ENCODE measurements at places on chromosomes 7 and 10.
A peak's percentile ranks its signal among the peaks of the same experiment; 100 is the strongest.

- no peak for DNase-seq
Observed at GRCh38 chr10:78947226-78947625, 121.5 kb upstream of the ZMIZ1 start.

- no peak for DNase-seq
Observed at GRCh38 chr7:103719070-103719469, 270.4 kb downstream of the RELN start.

DNA sequence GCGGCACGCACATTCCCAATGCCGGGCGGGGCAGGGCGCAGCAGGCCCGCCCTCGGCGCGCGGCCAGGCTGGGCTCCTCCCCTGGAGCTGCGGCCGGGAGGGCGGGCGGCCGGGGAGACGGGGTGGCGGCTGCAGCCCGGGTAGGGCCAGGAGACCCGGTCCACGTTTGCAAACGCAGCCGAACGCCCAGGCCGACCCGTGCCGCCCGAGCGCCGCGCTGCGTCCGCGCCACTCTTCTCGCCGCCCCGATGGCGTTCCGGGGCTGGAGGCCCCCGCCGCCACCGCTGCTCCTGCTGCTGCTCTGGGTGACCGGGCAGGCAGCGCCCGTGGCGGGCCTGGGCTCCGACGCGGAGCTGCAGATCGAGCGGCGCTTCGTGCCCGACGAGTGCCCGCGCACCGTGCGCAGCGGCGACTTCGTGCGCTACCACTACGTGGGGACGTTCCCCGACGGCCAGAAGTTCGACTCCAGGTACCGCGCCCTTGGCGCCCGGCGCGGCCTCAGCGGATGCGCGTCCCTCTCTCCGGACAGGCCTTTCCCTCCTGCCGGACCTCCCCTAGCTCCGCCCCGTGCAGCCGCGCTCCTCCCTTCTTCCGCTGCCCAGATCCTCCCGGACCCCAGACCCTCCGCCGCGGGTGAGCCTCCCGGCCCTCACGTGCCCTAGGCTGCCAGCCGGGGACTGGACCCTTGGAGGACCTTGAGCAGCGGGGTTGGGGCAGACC, at the start of gene FKBP9:
Gene FKBP9 (plus strand): TSS at position 115 of the 720 bp plus-strand sequence. CDS start 134 bp downstream, at position 249.
- peak; percentile 68 for DNase-seq

- no peak for DNase-seq
Observed at GRCh38 chr10:86827639-86828038, 71.2 kb downstream of the BMPR1A start.

DNA sequence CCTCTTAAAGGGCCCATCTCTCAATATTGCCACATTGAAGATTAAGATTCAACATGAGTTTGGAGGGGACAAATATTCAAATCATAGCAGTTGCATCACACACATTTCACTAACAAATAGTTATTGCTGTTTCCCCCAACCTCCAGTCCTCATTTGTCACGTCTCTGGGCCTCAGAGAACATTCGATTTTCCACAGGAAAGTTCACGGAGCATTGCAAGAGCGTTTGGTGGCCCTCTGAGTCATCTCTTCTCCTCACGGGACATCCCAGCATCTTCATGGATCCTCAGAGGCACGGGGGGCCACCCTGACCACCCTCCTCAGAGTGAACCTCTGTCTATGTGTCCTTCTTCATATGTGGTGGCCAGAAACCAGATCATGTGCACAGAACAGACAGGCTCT, 50.3 kb upstream of the CHST15 start:
- DNase-seq = no peak

DNA sequence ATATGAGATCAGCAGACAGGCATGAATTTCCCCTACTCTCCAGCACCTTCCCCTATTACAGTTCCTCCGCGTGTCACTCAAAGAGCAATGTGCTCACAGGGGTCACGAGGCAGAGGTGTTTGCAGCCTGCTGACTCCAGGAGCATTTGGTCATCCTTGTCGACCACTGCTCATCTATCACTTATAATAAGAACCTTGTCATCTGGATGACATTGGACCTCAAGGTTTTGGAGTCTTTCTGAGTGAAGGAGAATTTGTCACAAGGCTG, 32.9 kb upstream of the PLPP4 start:
- no peak for DNase-seq

DNA sequence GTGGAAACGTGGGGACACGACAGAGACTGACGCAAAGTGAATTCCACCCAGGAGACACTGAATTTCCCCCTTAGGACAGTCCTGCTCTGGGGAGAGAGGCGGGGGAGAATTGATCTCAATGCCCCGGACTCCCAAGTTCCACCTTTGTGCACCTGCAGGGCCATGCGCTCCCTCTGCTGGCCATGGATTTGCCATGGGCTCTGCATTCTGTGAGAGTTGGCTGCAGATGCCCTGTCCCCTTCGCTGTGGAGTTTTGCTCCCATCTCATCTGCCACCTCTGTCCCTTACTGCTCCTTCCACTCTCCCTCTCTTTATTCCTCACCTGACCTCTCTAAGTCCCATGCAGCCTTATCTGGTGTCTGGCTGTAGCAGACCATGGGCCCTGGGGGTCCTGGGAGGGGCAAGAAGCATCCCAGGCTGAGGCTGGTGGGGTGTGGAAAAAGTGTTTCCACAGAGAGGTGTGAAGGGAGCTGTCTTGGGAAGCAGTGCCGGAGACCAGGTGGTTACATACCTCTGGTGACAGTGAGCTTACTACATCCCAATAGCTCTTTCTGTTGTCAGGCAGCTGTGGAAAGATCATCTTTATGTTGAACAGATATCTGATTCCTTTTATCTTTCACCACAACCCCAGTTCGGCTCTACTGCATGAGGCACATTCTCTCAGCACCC, 14.3 kb downstream of the GHRHR start:
- DNase-seq = peak; percentile 40

- no peak for DNase-seq
Observed at GRCh38 chr7:1388703-1389335, 70.5 kb downstream of the MICALL2 start.

Data from common myeloid progenitor, CD34-positive (primary cell).